Fibroblast of lung (primary cell): ENCODE measurements at places on chromosomes 2 and 18. TPM values are rescaled to one million over a fixed set of nuclear protein-coding genes. Genes with fewer than 3 reads are reported as not detected.

SFTPB gene
- total RNA-seq: not detected in 2 replicates

- DNase-seq: peak; percentile 9
These were observed 30.2 kb downstream of the RBM45 start for GRCh38 chr2:178142274-178143065.

GRCh38 chr2:23791030-23791429, 135.9 kb downstream of the ATAD2B start:
- peak; percentile 96 for DNase-seq

DNA sequence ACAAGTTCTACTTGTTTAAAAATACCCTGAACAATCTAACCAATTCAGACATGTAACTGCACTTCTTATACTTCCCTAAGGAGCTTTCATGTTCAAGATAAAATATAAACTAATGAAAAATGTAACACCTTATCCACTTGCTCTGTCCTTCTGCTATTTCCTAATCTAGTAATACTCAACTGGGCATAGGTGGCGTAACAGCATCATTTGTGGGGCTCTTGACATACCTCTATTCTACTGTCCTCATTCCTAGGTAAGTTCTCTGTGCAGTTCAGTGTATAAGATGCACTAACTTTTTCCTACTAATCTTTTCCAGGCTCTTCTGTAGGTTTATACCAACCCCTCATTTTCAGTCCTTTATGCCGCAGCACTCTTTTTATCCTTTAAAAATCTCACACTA, 36.7 kb downstream of the PRKD3 start:
- no peak for DNase-seq

DNA sequence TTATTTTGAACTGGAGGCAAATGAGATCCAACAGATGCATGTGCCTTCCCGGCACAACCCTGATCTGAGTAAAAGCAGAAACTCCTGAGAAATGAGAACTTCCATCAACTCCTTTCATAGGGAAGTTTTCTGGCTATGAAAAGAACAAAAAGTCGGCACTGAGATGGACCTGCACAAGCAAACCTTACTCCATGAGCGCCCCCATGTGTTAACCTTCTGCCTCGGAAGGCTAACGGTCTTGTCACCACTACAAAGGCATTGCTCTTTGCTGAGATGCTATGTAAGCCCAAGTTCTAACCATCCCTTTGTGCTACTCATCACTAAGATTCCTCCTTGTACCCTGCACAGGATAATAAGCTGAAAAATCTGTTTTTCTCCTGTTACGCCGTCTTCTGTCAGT, 57.3 kb upstream of the SULT1C3 start:
- no peak for DNase-seq
